ENCODE measurements at places on chromosomes 12 and 14.

- no peak for DNase-seq
Measured at GRCh38 chr12:7571257-7571656, 67.7 kb upstream of the CD163 start.

DNA sequence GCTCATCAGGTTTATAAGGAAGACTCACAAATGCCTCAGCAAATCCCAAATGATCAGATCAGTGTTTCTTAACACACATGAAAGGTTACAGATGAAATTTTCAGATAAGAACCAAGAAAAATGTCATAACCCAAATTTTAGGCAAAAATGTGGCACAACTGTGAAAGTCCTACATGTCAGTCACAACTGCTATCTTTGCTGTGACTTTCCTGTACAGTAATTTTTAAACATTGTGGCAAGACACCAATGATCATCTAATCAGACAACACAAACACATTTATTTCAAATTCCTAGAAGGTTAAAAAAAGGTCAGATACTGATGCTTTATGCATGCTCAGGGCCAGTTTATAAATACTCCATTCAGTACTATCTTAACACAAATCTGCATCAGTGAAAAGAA is 31.1 kb downstream of the NUDT4 start:
- no peak for DNase-seq

- no peak for DNase-seq
Measured at GRCh38 chr12:94193168-94193567, 44.8 kb downstream of the PLXNC1 start.

DNA sequence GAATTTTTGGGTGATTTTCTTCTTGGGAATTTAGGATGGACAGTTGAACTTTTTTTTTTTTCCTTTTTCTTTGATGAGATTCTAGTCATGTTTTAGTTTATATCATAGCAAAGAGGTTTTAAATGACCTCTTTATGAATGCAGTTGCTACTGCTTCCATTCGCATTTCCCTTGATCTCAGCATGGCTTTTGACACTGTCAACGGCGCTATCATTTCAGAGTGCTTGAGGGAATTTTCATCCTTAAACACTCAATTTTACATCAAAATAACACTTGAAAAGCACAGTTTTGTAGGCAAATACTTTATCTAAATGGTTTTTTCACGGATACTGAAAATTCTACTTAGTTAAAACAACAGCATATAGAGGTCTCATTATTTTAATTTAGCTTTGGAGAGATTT is 195.5 kb downstream of the NPAS3 start:
- no peak for DNase-seq
